ENCODE measurements at places on chromosomes 13 and 19.

GRCh38 chr19:38057959-38058690, 151.1 kb downstream of the SIPA1L3 start:
- no peak for DNase-seq

- DNase-seq = no peak
Observed at GRCh38 chr19:40822161-40822560, 23.2 kb downstream of the EGLN2 start.

DNA sequence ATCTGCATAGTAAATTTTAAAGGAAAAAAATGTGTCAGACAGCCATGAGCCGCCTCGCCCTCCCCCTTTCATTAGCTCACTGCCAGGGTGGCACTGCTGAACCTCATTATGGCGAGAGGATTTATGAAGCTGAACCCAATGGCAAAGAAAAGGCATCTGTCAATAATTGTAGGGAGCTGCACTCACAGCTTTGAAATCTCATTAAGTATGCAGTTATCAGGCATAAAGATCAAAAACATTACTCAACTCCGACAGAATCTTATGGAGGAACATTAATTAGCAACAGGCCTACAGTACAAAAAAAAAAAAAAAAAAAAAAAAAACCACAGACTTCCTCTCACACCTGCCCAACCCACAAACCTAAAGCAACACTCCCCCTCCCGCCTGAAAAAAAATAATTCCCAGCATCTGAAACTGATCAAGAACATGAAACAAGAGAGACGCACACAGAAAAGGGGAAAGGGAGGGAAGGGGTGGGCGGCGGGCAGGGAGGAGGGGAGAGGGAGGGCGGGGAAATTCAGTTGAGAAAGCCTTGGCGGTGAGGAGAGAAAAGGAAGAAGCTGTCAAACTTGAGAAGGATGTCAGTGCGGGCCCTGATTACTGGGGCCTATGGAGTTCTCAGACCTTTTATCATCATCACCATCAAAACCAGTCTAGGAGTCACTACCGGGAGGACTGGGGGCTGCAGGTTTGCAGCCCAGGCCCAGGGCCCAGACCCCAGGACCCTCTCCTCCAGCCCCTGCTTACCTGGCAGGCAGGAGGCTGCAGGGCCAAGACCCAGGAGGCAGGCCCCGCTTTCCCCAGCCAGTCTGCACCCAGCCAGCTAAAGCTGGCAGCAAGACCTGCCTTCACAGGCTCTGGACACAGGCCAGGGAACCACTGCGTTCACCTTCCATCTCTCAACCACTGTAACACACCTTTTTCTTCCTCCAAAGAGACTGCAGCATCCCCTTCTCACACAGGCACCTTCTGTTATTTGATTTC, 8.9 kb downstream of the TSHZ3 start:
- no peak for DNase-seq

GRCh38 chr13:71619096-71619495, 247.9 kb downstream of the DACH1 start:
- DNase-seq = no peak

DNA sequence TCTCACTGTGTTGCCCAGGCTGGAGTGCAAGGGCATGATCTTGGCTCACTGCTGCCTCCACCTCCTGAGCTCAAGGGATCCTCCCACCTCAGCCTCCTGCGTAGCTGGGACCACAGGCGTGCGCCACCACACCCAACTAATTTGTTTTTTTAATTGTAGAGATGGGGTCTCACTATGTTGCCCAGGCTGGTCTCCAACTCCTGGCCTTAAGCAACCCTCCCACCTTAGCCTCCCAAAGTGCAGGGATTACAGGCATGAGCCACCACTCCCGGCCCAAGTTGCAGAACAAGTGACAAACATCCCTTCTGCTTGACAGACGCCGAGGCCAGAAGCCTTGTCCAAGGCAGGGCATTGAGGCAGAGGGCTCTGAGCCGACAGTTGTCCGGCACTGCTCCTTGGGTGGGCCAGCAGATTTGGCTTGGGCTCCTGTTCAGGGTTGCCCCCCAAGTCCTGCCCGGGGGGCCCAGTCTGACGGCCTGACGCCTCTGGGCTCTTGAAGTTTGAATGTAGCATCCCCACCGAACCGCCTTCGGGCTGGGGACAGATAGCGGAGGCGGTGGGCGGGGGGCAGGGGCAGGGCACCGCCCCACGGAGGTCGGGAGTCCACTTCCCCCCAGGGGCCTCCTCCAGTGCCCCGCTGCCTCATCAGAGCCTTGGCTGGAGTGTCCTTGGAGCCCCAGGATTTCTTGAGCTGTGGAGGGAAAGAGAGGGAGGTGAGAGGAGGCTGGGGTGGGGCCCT, 5.7 kb upstream of the SPACA4 start:
- no peak for DNase-seq

- no peak for DNase-seq
Observed at GRCh38 chr19:36115453-36116343, at the start of gene TBCB. Gene TBCB (plus strand): TSS chr19:36115468. CDS start chr19:36115561, 93 bp downstream.

DNA sequence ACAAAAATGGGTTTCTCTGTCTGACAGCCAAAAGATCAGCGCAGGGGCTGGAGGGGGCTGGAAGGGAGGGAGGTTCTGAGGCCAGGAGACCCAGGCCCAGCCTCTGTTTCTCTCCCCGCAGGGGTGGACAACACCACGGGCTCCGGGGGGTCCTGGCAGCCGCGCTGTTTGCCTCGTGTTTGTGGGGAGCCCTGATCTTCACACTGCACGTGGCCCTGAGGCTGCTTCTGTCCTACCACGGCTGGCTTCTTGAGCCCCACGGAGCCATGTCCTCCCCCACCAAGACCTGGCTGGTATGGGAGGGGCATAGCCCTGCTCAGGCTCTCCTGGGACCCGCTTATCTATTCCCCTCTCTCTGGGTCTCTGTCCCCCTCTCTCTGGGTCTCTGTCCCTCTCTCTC, 9.6 kb downstream of the CPT1C start:
- no peak for DNase-seq

DNA sequence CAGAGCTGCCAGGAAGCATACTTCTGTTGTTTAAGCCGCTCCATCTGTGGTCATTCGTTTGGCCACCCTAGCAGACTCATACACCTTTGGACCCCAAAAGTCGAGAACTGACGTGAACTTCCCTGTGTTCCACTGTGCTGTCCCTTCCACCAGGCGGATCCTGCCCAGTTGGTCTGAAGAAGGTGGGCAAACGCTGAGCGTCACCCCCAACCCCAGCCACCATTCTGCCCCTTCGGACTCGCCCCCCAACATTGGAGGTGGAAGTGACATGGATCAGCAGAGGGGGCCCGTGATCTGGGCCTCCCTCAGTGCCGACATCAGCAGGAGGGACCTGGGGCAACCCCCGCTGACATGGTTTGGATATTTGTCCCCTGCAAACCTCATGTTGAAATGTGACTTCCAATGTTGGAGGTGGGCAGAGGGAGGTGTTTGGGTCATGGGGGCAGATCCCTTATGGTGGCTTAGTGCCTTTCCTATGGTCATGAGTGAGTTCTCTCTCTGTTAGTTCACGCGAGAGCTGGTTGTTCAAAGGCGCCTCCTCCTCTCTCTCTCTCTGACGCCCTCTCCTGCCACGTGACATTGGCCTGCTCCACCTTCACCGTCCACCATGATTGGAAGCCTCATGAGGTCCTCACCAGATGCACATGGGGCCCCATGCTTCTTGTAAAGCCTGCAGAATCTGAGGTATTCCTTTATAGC, 93.6 kb upstream of the ZNF507 start:
- no peak for DNase-seq

DNA sequence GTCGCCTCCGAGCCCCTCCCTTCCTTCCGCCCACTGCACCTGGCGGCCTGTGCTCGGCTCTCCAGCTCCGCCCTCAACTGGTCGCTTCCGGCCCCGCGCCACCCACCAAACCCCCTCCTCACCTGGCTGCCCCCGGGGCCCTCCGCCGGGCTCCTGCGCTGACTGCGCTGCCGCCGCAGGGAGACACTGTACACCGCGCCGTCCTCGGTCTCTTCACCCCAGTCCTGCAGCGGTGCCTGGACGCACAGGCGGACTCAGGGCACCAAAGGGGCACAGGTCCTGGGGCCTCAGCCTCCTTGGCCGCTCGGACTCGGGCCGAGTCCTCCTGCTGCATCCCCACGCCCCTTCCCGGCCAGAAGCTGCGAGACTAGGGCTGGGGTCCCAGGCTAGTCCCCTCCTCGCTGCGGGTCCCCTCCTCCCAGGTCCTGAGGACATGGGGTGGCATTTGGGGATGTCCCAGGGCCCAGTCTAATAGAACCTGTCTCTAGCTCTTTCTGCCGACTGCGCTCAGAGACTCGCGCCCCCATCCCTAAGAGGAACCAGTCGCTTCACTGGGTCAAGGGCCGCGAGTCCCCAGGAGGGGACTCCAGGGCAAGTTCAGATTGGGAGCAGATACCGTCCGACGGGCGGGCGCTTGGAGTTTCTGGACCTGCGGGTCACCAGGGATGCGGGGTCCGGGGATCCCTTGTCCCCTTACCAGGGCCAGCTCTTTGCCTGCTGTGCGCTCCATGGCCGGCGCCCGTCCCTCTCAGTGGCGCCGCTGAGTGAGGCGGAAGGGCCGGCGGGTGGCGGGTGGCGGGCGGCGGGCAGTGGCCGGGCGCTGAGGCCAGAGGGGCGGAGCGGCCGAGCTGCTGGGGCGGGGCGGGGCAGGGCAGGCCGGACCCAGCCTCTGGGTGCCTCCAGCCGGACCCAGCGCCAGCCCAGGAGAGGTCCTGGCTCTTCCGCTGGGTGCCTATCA, at the start of gene RGL3:
TSS of gene RGL3 (minus strand) at position 766 of the 958 bp plus-strand sequence. CDS start at position 730, 36 bp downstream.
- no peak for DNase-seq

DNA sequence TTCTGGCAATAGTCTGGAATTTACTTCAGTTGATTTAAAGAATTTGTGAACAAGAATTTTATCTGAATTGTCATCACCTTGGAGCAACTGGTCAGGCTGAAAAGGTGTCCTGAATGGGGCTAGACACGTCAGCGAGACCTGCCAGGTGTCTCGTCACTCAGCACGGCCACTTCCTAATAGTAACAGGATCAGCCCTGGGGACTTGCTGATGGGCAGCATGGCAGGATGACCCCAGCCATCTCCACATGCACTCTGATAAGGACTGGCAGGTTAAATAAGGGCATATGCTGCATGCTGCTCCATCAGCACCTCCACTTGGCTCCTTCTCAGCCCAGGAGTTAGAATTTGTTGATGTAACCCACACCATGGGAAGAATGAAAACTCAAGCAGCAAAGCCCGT, 224.2 kb downstream of the FOXO1 start:
- no peak for DNase-seq

GRCh38 chr19:40284501-40285352, at the start of gene AKT2:
Gene AKT2 (minus strand): TSS chr19:40285345. CDS start chr19:40265267, 20,078 bp downstream.
- DNase-seq = peak; percentile 72

DNA sequence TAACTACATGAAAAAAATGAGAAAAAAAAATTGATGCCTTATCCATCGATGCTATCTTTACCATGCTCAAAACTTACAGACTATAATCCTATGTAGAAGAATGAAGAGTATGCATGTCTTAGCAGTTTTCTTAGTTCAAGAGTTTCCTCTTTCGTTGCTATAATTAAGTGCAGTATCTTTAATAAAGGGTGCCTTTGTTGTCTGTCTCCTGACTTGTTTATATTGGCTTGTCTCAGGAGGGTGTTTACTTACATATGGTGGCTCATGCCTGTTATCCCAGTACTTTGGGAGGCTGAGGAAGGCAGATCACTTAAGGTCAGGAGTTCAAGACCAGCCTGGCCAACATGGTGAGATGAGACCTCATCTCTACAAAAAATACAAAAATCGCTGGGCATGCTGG, 44.3 kb downstream of the MTMR6 start:
- no peak for DNase-seq

- DNase-seq = no peak
Observed at GRCh38 chr13:36418022-36418805, 14.1 kb upstream of the CCNA1 start.

GRCh38 chr19:16867211-16867610, 21.6 kb upstream of the F2RL3 start:
- DNase-seq = no peak

- no peak for DNase-seq
Observed at GRCh38 chr13:114304346-114305034, 9.8 kb upstream of the CHAMP1 start.

DNA sequence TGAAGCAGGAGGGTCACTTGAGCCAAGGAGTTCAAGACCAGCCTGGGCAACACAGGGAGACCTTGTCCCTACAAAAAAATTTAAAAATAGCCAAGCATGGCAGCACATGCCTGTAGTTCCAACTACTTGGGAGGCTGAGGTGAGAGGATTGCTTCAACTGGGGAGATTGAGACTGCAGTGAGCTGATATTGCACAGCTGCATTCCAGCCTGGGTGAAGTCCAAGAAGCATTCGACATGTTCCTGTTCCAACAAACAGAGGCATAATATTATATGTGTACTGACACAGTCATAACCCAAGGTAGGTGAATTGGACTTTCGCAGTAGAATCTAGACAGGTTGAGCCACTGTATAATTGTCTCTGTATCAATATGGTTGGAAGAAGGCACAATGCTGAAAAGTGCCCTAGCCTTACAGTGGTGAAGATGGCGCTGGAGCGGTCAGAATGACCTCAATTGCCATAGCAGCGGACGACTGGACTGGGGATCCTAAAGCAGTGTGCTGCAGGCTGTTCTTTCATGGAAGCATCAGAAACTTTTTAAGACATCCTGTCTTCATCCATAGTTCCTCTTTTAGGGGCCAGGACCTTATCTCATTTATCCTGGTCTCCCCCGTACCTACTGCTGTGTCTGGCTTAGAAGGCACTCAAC, 112.0 kb upstream of the CLDN10 start:
- DNase-seq = no peak

DNA sequence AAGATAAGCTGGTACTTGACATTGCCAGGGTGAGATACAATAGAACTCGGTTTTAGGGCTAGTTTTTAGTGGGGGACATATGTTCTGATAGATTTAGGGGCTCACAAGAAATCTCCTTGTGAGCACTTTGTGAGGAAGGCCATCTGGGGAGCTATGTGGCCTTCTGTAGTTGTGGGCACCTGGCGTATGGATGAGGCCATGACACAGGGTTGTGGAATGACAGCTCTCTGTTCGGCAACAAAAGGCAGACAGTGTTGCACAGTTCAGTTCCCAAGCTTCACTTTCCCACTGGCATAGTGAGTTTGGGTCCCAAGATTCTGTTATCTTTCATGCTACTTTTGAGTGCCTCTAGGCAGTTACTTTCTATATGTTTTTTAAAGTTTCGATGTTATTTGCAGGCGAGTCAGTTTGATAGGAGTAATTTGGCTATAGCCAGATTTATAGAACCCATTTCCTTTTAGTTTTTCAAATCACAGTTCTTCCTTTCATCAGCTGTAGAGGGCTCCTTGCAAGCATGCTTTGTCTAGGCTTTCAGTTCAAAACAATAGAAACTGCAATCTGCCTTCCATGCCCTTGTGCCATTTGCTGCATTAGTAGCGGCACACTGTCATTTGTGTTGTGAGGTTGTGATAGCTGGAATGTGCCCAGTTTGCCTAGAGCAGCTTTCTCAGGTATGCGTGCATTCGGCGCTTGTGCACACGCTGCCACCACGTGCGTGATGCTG, 70.6 kb upstream of the TEX29 start:
- DNase-seq = no peak

GRCh38 chr19:41248895-41249294, 15.3 kb upstream of the HNRNPUL1 start:
- no peak for DNase-seq

DNA sequence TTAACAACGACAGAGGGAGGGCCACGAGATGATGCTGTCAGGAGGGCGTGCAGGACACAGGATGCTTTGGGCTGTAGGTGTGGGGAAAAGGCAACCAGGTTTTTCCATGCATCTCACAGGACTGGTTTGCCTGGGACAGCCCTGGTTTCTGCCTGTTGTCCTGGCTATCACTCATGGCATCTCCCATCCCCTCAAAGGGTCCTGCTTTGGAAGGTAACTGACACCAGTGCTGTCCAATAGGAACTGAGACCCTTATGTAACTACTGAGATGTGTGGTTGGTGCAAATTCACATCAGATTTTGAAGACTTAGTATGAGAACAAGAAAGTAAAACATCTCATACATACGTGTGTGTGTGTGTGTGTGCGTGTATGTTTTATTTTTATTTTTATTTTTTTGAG, 144.2 kb downstream of the URI1 start:
- no peak for DNase-seq

GRCh38 chr13:45242524-45242923, 41.7 kb upstream of the KCTD4 start:
- no peak for DNase-seq

All from CD8-positive, alpha-beta memory T cell (primary cell).